ENCODE measurements at places on chromosomes 2 and 18. TPM values are rescaled to one million over a fixed set of nuclear protein-coding genes. Genes with fewer than 3 reads are reported as not detected.
A peak's percentile ranks its signal among the peaks of the same experiment; 100 is the strongest.

GRCh38 chr2:20478961-20479360, 32.1 kb downstream of the RHOB start:
- H3K27ac ChIP-seq: no peak overlapping the region
- no peaks in the 10 kb centered on the region for H3K27me3 ChIP-seq
- no peaks in the 10 kb centered on the region for H3K36me3 ChIP-seq
- H3K4me1 ChIP-seq: peaks cover 11% of the 10 kb centered on the region
- no peak for DNase-seq
- H3K4me3 ChIP-seq: no peak overlapping the region

- H3K4me3 ChIP-seq: no peak overlapping the region
- H3K27ac ChIP-seq: no peak overlapping the region
- peaks cover 26% of the 10 kb centered on the region for H3K36me3 ChIP-seq
Observed at GRCh38 chr2:241582806-241583205, 24.3 kb downstream of the BOK start.

GRCh38 chr18:51028201-51028805, 1.7 kb upstream of the SMAD4 start:
- no peaks in the 10 kb centered on the region for H3K27me3 ChIP-seq
- H3K4me1 ChIP-seq: peaks cover 9% of the 10 kb centered on the region
- no peak overlapping the region for H3K27ac ChIP-seq
- no peak overlapping the region for H3K4me3 ChIP-seq
- no peaks in the 10 kb centered on the region for H3K36me3 ChIP-seq

DNA sequence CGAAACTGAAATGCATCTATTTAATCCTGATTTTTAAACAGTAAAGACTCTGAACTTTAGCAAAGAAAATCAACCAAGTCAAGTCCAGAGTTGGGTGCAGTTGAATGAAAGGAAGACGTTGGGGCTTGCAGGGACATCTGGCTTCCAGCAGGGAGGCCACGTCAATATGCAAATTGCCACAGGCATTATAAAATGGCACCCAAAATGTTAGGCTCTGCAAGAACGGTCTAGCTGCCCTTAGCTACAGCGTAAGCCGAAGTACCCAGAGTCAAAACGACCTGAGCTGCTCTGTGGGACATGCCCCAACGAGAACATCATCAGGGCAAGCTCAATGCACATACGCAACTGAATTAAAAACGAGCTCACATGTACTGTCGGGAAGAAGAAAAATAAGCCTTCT, 30.7 kb downstream of the DOCK10 start:
- H3K27ac ChIP-seq: no peak overlapping the region
- peaks cover 8% of the 10 kb centered on the region for H3K4me1 ChIP-seq
- H3K36me3 ChIP-seq: no peaks in the 10 kb centered on the region
- H3K4me3 ChIP-seq: no peak overlapping the region
- DNase-seq: no peak
- no peaks in the 10 kb centered on the region for H3K27me3 ChIP-seq

DNA sequence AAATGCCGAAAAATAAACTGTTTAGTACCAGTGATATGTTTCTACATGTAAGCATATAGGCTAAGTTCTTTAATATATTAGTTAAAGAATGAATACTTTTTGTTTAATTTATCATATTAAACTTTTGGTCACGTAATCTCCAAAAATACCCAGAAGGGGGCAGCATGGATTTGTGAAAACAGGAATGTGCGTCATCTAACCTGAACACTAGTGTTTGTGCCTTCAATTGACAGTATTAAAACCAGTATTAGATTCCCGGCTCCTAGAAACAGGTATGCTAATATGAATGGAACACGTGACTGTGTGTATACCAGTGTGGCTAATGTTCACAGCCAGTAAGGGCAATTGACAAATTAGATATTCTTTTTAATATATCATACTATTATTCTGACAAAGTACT, 51.8 kb downstream of the WDR7 start:
- H3K36me3 ChIP-seq: no peaks in the 10 kb centered on the region
- no peak for DNase-seq
- H3K27ac ChIP-seq: no peak overlapping the region
- no peaks in the 10 kb centered on the region for H3K27me3 ChIP-seq
- no peak overlapping the region for H3K4me3 ChIP-seq

DNA sequence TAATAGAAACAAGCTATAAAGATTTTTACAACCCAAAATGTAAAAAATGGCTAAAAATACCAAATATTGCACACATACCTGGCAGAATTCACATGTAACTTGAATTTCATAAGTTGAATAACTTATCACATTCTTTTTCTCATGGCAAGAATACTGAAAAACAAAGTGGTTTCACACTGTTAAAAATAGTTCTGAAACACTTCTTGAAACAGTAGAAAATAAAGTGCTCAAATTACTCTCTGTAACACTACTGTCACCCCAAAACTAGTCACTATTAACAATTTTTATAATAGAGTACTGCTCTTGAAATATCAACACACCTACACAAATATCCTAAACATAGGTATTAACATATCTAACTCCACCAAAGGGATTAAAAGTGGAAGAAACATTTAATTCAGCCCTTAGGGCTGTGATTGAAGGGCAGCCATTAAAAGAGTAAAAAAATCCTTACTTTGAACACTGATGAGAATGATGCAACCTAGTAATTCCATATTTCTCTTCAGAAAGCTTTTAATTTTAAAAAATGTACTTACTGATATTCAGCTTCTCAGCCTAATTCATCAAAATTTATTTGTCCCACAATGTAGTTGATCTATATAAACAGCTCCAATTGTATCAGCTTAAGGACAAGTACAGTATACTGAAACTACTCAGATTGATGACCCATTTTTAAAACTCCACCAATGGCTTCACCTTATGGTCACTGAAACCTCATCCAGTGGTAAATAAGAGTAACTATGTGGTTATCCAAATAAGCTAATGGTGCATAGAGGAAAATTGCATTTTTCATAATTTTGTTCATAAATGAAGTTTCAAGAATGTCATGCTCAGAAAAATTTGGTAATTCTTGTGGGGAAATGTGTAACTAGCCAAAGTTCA, 31.4 kb downstream of the ATF2 start:
- H3K27me3 ChIP-seq: no peaks in the 10 kb centered on the region
- H3K27ac ChIP-seq: no peak overlapping the region
- no peaks in the 10 kb centered on the region for H3K4me1 ChIP-seq

GRCh38 chr2:21939967-21940366, 816.2 kb downstream of the TDRD15 start:
- no peaks in the 10 kb centered on the region for H3K27me3 ChIP-seq
- no peak for DNase-seq
- H3K4me3 ChIP-seq: no peak overlapping the region
- no peaks in the 10 kb centered on the region for H3K4me1 ChIP-seq
- no peaks in the 10 kb centered on the region for H3K36me3 ChIP-seq

DNA sequence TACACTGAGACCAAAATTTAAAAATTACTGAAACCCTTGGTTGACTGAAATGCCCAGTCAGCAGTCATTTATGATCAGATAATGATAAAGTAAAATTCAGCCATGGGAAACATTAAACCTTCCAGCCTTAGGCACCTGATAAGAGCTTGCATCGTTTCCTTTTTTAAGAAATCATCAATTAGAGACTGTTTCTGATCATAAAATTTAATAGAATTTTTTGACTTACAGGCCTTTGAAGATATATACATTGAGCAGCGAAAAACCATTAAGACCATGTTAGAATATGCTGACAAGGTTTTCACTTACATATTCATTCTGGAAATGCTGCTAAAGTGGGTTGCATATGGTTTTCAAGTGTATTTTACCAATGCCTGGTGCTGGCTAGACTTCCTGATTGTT, 99.6 kb upstream of the CSRNP3 start:
- H3K4me3 ChIP-seq: no peak overlapping the region
- H3K4me1 ChIP-seq: no peaks in the 10 kb centered on the region
- H3K27ac ChIP-seq: no peak overlapping the region
- no peak for DNase-seq

- no peaks in the 10 kb centered on the region for H3K36me3 ChIP-seq
- H3K27me3 ChIP-seq: no peaks in the 10 kb centered on the region
- peaks cover 63% of the 10 kb centered on the region for H3K4me1 ChIP-seq
- DNase-seq: no peak
- no peak overlapping the region for H3K4me3 ChIP-seq
Observed at GRCh38 chr18:13219593-13220159, 1.1 kb downstream of the LDLRAD4 start.

- H3K27ac ChIP-seq: no peak overlapping the region
- no peak for DNase-seq
- H3K4me3 ChIP-seq: no peak overlapping the region
- no peaks in the 10 kb centered on the region for H3K36me3 ChIP-seq
- H3K27me3 ChIP-seq: no peaks in the 10 kb centered on the region
Observed at GRCh38 chr2:206616151-206616550, 26.1 kb upstream of the FAM237A start.

DNA sequence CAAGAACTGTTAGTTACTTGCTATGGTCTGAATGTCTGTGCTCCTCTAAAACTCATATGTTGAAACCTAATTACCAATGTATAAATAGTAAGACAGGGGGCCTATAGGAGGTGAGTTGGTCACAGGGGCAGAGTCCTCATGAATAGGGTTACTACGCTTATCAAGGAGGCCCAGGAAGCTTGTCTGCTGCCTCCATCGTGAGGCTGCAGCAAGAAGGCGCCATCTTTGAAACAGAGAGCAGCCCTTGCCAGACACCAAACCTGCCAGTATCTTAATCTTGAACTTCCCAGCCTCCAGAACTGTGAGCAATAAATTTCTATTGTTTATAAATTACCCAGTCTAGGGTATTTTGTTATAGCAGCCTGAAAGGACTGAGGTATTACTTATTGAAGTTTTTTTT, 79.1 kb downstream of the TGIF1 start:
- H3K4me1 ChIP-seq: peaks cover 31% of the 10 kb centered on the region
- no peak overlapping the region for H3K4me3 ChIP-seq
- DNase-seq: no peak
- no peak overlapping the region for H3K27ac ChIP-seq

GRCh38 chr2:112618383-112618782, 27.4 kb upstream of the SLC20A1 start:
- H3K27ac ChIP-seq: no peak overlapping the region
- H3K36me3 ChIP-seq: no peaks in the 10 kb centered on the region
- H3K4me3 ChIP-seq: no peak overlapping the region
- no peak for DNase-seq
- no peaks in the 10 kb centered on the region for H3K27me3 ChIP-seq
- peaks cover 2% of the 10 kb centered on the region for H3K4me1 ChIP-seq

DNA sequence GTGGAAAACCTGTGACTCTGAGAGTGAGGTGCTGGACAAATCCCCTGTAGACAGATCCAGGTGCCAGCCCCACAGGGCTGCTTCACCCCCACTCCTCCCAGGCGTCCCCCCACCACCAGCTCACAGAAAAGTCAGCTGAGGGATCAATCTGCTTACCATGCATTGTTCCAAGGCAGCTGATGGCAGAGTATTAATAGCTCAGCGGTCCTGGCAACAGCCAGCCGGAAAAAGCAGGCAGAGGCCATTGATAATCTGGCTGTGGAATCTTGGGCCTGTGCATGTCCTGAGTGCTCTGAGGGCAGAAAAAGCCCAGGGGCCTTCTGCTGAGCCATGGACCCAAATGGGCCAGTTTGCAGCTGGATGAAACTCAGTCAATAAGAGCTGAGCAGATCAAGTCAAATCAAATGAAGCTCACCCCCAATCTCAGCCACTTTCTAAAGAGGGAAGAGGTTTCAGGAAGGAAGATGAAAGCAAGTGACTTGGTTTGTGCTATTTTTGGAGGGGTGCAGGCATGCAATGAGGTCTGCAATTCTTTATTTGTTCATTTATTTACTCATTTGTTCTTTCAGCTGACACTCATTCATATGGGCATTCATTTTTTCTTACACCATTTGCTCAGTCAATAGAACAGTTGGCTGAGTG, 63.4 kb downstream of the GYPC start:
- H3K36me3 ChIP-seq: no peaks in the 10 kb centered on the region
- no peak overlapping the region for H3K4me3 ChIP-seq

DNA sequence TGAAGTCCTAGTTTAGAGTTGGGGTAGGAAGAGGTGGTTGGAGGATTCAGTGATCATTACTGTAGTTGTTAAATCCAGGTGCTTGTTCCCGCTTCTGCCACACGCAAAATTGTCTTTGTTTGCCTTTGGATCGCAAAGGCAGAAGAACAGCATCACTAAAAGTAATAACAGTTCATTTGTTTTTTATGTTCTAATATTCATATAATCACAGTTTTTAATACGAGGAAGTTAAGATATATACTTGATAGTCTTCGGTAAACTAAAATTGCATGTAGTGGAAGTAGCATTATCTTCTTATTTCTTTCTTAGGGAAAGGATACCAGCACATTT, 365 bp downstream of the NDUFB3 start:
- H3K4me3 ChIP-seq: peak overlapping the region; percentile 38
- peaks cover 31% of the 10 kb centered on the region for H3K4me1 ChIP-seq
- no peaks in the 10 kb centered on the region for H3K36me3 ChIP-seq
- peak overlapping the region; percentile 90 for H3K27ac ChIP-seq
- DNase-seq: no peak

GRCh38 chr2:14273650-14274049, 358.9 kb upstream of the LRATD1 start:
- no peaks in the 10 kb centered on the region for H3K27me3 ChIP-seq
- no peaks in the 10 kb centered on the region for H3K4me1 ChIP-seq
- no peak overlapping the region for H3K4me3 ChIP-seq
- H3K27ac ChIP-seq: no peak overlapping the region
- no peak for DNase-seq

DNA sequence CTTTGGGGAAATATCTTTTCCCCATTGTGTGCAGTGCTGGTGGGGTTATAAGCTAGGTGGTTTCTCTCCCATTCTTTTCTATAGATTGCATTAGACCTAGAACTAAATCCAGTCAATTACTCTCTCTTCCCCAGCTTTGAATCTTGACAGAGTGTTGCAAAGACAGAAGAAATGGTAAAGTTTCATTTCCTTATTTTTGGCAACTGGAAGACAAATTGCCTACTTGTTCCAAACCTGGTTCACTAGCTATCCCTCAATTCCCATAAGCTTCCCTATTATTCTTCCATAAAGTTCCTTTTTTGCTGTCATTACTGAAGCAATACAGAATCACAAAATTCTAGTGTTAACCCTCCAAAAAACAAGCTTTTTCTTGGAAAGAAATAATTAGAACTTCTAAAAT, 94.0 kb upstream of the ITGA4 start:
- H3K4me1 ChIP-seq: no peaks in the 10 kb centered on the region
- no peaks in the 10 kb centered on the region for H3K27me3 ChIP-seq
- no peaks in the 10 kb centered on the region for H3K36me3 ChIP-seq

DNA sequence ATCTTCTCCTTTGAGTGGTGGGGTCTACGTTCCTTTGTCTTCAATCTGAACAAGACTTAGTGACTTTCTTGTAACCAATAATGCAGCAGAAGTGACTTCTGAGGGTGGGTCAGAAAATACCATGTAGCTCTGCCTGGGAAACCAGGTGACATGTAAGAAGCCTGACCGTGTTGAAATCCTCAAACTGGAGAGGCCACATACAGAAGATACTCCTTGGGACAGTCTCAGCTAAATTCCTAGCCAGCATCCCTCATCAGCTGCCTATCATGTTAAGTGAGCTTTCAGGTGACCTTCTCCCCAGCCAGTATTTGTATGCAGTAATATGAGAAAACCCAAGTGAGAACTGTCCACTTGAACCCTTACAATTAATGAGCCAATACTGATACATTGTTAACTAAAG, 27.0 kb downstream of the PPM1B start:
- no peak overlapping the region for H3K27ac ChIP-seq
- H3K4me1 ChIP-seq: no peaks in the 10 kb centered on the region
- H3K36me3 ChIP-seq: no peaks in the 10 kb centered on the region
- no peaks in the 10 kb centered on the region for H3K27me3 ChIP-seq
- no peak overlapping the region for H3K4me3 ChIP-seq

Gene ZSWIM2
- not detected for total RNA-seq

Gene CCDC74B
- 35.1 TPM for total RNA-seq

Gene SERPINB10
- not detected for total RNA-seq

Gene SIX3
- total RNA-seq: not detected

Gene VAPA
- total RNA-seq: 253 TPM

Gene LINC00305
- total RNA-seq: not detected

Gene AUP1
- total RNA-seq: 168 TPM

Gene LRRTM4
- not detected for total RNA-seq

Gene LRATD1
- 11.4 TPM for total RNA-seq

Gene PARD6G
- 64.1 TPM for total RNA-seq

Gene ADGRF3
- 0.15 TPM for total RNA-seq

Gene CHRNA1
- total RNA-seq: not detected

Data from thyroid gland (tissue), 4 donors.